Fibroblast of villous mesenchyme (primary cell): ENCODE measurements at places on chromosomes 16 and 17. TPM values are rescaled to one million over a fixed set of nuclear protein-coding genes. Genes with fewer than 3 reads are reported as not detected.

Gene EVPLL
- total RNA-seq, result not detected in 2 replicates

Gene HLF
- total RNA-seq, result not detected in 2 replicates

Gene FBXL16
- total RNA-seq, result under 0.01 TPM in 2 replicates

Gene SERPINF2
- 0.43 TPM in 1 of 2 replicates, not detected in the other for total RNA-seq

Gene CHP2
- not detected in 2 replicates for total RNA-seq

Gene SLC47A1
- total RNA-seq, result under 0.01 and 0.86 TPM in 2 replicates

Gene EPX
- not detected in 2 replicates for total RNA-seq

Gene PRAC1
- not detected in 2 replicates for total RNA-seq

Gene MAPT
- under 0.01 TPM in 1 of 2 replicates, not detected in the other for total RNA-seq

Gene WNT9B
- under 0.01 TPM in 1 of 2 replicates, not detected in the other for total RNA-seq

Gene NPIPA7
- 0.43 and 1.9 TPM in 2 replicates for total RNA-seq

Gene CCL5
- under 0.01 TPM in 1 of 2 replicates, not detected in the other for total RNA-seq

Gene ABCC12
- under 0.01 TPM in 1 of 2 replicates, not detected in the other for total RNA-seq

Gene PPY
- total RNA-seq, result not detected in 2 replicates

Gene CD300A
- total RNA-seq, result not detected in 2 replicates

DNA sequence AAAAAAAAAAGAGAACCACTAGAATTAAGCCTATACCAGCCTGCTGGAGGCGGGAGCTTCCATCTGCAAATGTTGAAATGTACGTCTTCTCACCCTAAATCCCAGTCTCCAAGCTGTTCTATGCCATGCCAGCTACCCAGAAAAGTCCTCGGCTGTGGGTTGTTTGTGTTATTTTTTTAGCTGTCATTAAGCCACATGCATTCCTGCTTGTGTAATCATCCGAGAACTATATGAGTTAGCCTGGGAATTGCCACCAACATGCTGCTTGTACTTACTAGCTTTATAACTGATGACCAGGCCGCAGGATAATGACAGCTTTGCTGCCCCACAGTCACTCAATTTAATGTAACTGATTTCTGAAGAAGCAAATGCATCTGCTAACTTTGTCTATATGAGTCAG lies 313.9 kb upstream of the SALL1 start:
- peak; percentile 29 for DNase-seq

GRCh38 chr17:50739098-50739497 lies 19.7 kb downstream of the LUC7L3 start:
- DNase-seq, result no peak

- DNase-seq, result peak; percentile 13
These were observed 31.5 kb downstream of the USP43 start for GRCh38 chr17:9676820-9677310.

- DNase-seq, result peak; percentile 48
These were observed 7.3 kb upstream of the DDX52 start for GRCh38 chr17:37650419-37651003.

GRCh38 chr17:32116937-32117336 lies 25.4 kb upstream of the RHOT1 start:
- DNase-seq, result no peak

- peak; percentile 97 for DNase-seq
These were observed 24.3 kb upstream of the KRT20 start for GRCh38 chr17:40909351-40909750.

GRCh38 chr16:30051518-30051917 lies 14.0 kb upstream of the ALDOA start:
- DNase-seq, result no peak

- no peak for DNase-seq
These were observed 804.4 kb upstream of the RBFOX1 start for GRCh38 chr16:6528217-6528616.

- no peak for DNase-seq
These were observed 24.5 kb upstream of the SPPL2C start for GRCh38 chr17:45820052-45820780.

GRCh38 chr16:89863741-89864526 lies 9.5 kb upstream of the TCF25 start:
- peak; percentile 24 for DNase-seq

- no peak for DNase-seq
These were observed 55.4 kb upstream of the SLC25A19 start for GRCh38 chr17:75344666-75345065.

DNA sequence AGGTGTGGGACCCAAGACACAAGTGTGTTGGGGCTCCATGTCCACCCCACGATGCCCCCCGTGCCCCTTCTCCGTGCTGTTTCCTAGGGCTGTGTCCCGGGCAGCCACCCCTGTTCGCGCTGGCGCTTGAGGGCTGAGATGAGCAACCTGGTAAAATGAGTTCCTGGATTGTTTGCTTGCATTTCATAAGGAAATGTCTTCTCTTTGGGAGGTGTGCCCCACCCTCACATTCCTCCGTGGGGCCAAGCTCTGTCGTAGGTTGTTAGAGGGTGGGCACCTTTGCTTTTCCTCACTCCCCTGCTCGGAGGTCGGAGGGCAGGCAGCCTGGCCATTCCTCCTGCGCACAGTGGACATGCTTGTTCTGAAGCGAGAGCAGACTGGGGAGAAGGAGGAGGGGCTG lies 171.3 kb upstream of the CHMP6 start:
- DNase-seq, result no peak

- DNase-seq, result peak; percentile 36
These were observed 7.9 kb downstream of the KLHDC4 start for GRCh38 chr16:87757841-87758426.

GRCh38 chr16:87584271-87584670 lies 18.0 kb upstream of the JPH3 start:
- peak; percentile 89 for DNase-seq

DNA sequence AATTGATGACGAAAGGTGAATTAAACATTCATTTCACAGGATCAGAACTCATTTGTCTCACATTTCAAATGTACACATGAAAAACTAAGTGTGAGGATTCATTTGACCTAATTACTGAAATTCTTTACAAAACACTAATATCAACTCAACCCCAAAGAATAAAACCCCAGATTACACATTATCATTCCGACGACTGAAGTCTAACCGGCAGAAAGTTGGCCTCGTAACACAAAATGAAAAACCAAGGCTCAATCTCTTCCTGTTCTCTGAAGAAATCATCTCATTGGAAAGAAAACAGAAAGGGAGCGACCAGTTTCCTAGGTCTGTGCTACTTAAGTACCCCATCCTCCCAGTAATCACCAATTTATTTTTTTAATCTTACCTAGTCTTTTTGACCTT lies 1.8 kb downstream of the JPT1 start:
- peak; percentile 8 for DNase-seq

DNA sequence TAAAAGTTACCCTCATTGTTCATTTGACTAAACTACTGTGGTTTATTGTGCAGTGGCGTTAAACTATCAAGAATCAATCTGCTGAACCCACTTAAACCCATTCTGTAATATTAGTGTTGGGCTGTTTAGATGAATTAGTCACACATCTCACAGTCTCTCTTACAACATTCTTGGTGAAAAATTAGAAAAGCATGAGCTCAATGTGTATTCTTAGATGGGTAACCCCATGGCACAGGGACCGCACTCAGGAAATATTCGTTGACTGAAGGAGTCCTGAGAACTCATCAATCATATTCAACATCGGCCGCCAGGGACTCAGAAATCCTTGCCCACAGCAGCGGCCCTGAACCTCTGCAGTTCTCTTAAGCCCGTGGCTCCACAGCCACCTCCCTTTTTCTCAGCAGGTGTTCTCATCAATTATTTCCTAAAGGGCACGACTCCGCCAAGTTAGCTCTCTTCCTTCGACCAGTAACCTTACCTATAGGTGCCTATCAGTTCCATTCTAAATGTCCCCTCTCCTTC lies 155.6 kb downstream of the STX8 start:
- no peak for DNase-seq

DNA sequence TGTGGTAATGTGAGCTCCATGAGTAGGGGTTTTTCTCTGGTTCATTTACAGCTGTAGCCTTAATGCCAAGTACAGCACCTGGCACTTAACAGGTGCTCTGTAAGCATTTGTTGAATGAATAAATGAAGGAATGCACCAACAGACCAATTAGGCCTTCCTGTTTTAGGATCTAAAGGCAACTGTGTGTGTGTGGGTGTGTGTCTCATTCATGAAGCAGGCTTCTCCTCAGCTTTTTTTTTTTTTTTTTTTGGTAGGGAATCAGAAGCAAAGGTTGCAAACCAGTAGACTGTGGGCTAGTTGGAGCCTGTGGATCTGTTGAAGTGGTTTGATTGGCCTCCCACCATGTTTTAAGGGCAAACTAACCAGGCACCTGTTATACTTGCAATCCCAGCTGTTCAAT lies 48.1 kb downstream of the HS3ST2 start:
- DNase-seq, result no peak

DNA sequence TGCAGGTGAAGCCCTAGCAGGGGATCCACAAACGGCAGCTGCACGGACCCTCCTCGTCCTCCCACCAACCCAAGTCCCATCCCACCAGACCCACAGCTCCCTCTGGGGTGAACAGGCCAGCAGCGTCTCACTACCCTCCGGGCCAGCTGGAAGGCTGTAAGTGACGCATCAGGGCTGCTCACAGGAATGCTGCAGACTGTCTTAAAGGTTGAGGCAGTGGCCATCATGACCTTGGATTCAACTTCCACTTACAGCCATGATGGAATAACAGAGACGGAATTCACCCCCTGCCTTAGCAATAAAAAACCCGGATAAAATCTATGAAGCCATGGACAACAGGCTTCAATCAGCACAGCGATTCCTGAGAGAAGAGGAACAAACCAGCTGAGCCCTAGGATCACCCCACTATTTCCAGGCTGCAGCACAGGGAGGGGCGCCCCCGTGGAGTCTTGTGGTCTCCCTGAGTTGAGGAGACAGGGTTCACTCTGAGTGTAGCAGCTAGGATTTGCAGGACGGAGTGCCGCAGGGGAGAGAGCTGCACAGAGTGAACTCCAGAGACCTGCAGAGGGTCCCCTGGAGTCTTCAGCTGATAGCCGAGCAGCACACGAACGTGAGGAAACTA lies 10.5 kb downstream of the FAM83G start:
- DNase-seq, result peak; percentile 70

GRCh38 chr17:55735731-55736405 lies 13.2 kb upstream of the TMEM100 start:
- peak; percentile 66 for DNase-seq
